IPS DF 6.9 (cell line): ENCODE measurements at places on chromosomes 1 and 21.

- DNase-seq = no peak
These were observed 990 bp upstream of the NBL1 start for GRCh38 chr1:19643121-19643520.

- DNase-seq = no peak
These were observed 95.1 kb downstream of the KIAA0319L start for GRCh38 chr1:35461966-35462651.

- no peak for DNase-seq
These were observed 111.8 kb downstream of the FGGY start for GRCh38 chr1:59408608-59409240.

DNA sequence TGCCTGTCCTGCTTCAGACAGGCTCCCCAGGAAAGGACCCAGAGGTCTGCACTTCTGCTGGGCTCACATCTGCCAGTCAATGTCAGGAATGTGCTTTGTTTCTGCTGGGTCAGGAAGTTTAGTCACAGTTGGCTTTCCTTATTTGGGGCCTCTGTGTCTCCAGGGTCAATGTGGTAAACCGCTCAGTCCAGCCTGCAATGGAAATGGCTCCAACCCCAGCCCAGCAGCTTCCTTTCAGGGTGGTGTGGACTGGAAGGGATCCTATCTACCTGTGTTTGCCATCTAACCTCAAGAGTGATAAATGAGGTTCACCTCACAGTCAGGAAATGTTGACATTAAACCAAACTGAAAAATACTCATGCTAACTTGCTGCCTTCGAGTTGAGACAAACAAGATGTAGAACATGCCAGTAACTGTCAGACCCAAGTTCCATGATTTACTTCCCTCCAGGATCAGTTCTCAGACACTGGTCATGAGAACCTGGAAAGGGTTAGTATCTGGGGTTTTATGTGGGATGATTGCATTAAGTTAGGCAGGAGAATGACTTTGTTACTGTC lies 20.3 kb downstream of the ENO1 start:
- no peak for DNase-seq

- DNase-seq = no peak
These were observed 131.1 kb downstream of the EVI5 start for GRCh38 chr1:92653605-92654381.

- no peak for DNase-seq
These were observed 24.0 kb upstream of the WASF2 start for GRCh38 chr1:27513958-27514357.

DNA sequence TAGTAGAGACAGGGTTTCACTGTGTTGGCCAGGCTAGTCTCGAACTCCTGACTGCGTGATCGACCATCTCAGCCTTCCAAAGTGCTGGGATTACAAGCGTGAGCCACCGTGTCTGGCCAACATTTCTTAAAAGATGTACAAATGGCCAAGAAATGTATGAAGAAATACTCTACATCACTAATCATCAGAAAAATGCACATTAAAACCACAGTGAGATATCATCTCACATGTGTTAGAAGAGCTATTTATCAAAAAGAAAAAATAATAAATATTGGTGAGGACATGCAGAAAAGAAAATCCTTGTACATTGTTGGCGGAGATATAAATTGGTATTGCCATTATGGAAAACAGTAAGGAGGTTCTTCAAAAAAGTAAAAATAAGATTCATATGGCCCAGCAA lies 33.6 kb upstream of the TNFSF18 start:
- DNase-seq = no peak

- no peak for DNase-seq
These were observed 37.1 kb downstream of the ARID4B start for GRCh38 chr1:235290740-235291502.

- DNase-seq = no peak
These were observed at the start of gene ADAMTS1 for GRCh38 chr21:26845066-26845758. ADAMTS1 (minus strand) TSS chr21:26845409; CDS start chr21:26844954, 455 bp downstream.

GRCh38 chr1:28246427-28246832 lies 10.5 kb downstream of the ATP5IF1 start:
- no peak for DNase-seq

DNA sequence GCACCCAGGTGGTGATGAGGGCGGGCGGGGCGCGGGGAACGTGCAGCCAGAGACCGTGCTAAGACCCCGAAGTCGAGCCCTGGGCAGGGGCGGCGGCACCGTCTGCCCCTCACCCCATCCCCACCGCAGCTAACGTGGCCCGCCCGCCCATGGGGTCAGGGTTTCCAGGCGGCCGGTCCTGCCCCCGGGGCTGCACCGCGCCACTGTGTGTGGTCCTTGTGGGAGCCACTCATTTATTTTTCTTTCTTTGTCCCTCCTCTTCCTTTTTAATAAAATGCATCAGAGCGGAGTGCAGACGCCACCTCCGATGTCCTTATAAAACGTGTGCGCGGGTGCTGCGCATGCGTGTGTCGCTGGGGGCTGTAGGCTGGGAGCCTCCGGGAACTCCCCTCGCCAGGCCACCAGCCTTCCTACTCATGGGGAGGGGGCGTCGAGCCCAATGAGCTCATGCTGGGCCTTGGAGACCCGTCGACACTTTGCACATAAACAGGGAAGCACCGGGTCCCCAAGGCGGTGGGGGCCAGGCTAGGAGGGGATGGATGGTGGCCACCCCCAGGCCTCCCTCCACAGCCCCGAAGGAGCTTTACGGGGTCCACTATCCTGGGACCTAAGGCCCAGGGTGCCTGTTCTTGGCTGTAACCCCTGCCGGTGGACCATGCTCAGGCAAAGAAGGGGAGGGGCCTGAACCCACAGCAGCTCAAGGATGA lies 59.9 kb downstream of the WNT9A start:
- no peak for DNase-seq

GRCh38 chr1:160630523-160631451 lies 16.1 kb downstream of the SLAMF1 start:
- DNase-seq = no peak

DNA sequence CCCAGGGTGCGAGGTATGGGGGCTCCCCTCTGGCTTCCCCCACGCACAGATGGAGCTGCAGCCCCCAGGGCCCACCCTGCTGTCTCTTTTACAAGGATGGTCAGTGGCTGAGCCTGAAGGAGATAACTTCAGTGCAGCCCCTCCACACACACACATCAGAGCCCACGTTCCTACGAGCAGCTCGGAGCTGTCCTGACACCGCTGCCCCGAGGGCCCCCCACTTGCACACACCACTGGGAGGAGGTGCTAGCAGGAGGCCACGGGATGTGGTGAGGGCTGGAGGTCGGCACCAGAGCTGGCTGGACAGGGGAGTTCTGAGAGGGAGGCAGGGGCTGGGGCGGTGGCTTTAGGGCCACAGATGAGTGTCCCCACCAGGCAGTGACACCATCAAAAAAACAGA lies 53.9 kb downstream of the MORN1 start:
- no peak for DNase-seq

DNA sequence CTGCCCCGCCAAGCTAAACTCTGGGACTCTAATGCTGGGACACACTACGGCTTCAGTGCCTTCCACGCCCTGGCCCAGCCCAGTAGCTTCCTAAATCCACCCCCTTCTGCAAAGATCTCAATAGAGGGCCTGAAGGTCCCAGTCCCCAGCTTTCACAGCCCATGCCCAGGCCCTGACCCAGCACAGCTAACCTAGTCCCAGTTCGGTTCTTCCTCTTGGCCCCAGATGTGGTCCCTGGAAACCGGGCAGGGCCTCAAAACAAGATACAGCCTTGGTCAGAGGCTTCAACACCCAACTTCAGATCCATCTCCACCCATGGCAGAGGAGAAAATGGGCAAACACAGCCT lies 646 bp upstream of the PDZK1IP1 start:
- no peak for DNase-seq

DNA sequence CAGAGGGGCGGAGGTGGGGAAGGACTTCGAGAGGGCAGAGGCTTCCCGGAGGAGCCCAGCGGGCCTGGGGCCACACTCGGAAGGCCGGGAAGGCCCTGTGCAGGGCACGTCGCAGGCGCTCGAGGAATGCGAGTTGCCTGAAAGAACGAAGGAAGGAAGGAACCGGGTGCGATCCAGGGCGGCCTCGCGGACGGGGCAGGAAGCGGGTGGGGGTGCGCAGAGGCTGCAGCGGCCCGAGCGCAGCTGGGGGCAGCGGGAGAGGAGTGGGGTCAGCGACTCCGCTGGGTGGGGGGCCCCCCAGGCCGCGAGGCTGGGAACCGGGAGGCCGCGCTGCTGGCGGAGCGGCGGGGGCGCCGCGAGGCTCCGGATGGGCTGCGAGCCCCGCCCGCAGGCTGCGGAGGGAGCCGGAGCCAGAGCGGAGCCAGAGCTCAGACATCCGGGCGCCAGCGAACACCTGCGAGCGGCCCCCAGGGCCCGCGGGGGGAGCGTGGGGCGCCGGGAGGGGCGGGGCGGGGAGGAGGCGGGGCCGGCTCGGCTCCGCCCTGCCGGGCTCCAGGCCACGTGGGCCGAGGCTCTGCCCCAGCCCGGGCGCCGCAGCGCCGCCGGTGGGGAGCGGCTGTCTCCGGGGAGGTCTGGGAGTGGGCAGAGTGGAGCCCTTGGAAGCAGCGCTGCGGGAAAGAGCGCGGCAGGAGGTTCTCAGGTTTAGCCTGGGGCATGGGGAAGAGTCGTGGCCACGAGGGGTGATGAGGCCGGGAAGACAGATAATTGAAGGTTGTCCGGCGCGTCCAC lies 4.6 kb downstream of the ID3 start:
- DNase-seq = no peak

DNA sequence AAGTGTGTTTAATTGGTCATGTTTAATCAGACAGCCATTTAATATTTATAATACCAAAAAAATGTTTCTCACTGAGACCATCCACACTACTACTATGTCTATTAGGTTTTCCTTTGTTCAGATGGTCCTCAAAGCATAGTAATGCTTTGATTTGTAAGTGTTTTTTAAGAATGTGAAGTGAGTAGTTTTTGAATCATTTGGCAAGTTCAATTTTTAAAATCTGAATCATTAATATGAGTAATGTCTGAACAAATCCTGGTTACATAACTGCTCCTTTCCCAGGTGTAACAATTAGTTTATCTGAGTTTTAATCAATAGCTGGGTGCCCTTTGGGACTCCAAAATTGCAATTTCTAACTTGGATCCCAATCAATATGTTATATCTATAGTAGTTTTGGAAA lies 23.5 kb upstream of the RPL5 start:
- no peak for DNase-seq

DNA sequence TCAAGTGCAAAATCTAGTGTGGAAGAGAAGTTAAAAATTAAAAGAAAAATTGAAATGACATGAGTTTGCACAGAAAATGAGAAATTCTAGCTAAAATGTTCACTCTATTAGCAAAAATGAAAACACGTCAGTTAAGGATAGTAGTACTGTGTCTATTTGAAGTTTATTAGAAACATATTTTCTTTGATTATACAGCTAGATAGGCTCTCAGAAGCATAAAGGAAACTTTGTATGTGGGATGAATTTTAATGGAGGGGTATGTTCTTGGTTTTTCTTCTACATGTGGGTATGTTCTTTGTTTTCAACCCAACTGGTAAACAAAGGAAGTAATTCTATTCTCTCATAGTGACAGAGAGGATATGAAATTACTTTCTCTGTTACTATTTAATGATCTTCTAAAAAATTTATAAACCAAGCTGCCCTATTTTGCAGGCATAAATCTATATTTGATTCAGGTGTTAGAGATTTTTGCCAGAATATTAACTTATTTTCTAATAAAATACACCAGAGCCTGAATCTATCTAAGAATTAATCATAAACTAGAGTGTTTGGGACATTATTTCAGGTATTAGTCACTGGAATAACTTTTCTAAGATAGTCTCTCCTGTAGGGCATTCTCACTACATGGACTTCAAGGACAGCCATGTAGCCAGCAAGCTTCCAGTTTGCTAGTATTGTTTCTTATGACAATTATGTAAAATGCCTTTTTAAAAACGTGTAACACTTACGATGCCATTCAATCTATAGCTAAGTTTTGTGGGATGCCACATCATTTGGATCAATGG lies 15.8 kb downstream of the GPSM2 start:
- DNase-seq = no peak

DNA sequence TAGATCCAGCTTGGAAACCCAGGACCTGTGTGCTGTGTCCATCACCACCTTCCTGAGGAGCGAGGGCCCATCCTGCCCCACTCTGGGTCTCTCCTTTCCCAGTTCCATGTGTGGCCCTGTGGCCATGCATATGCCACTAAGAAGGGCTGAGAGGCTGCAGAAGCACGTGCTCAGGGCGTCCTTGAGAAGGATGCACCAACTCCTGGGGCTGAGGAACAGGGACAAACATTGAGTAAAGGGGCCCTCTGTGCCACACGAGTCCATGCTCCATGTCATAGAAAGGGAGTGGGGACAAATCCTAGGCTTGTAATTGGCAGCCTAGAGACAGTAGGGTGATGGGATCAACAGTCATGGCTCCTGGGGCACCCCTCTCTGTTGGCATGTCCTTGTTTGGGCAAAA lies 8.4 kb downstream of the ETV3L start:
- DNase-seq = no peak

GRCh38 chr1:235075048-235075776 lies 53.4 kb downstream of the TOMM20 start:
- no peak for DNase-seq

GRCh38 chr21:34736116-34736874 lies 67.5 kb downstream of the CLIC6 start:
- DNase-seq = no peak

- no peak for DNase-seq
These were observed 4.8 kb upstream of the SELENON start for GRCh38 chr1:25795211-25795610.

GRCh38 chr1:82634266-82634665 lies 833.5 kb downstream of the ADGRL2 start:
- no peak for DNase-seq

DNA sequence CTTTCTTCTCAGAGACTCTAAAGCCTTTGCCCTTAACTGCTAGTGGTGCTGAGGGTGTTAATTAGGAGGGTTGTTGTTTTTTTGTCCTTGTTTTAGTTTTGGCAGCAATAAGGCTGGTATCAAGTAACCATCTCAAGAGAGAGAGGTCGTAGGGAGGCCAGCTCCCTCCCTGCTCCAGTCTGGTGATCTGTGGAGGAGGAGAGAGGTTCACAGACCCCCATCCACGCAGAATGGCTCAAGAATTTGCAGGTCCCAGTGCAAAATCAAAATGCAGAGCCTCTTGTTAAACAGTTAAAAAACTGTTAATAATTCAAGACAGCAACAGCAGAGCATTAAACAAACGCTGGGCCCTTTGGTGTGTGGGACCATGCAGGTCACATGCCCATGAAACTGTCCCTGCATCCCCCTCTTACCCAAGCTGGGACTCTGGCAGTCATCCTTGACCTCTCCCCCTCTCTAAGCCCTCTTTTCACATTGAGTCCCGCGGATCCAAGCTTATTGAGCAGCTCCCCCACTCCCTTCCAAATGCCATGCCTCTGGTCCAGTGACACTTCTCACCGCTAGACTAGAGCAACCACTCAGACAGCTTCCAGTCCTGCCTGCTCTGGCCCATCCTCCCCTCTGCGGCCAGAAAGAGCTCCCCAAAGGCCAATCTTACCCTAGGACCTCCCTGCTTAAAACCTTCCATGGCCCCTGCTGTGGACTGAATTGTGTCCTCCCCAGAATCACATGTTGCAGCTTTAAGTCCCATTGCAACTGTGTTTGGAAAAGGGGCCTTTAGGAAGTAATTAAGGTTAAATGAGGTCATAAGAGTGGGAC lies 47.7 kb upstream of the RPL11 start:
- no peak for DNase-seq
